ENCODE measurements at places on chromosomes 6 and 20. TPM values are rescaled to one million over a fixed set of nuclear protein-coding genes. Genes with fewer than 3 reads are reported as not detected.

Gene FILIP1
- 10.5 TPM for total RNA-seq

Gene SLC22A2
- not detected for total RNA-seq

Gene C6orf15
- total RNA-seq: not detected

Gene CCN5
- not detected for total RNA-seq

Gene TCEA2
- total RNA-seq: 27.8 TPM

Gene SOX18
- total RNA-seq: 27.3 TPM

Gene BMP7
- not detected for total RNA-seq

Gene CAGE1
- total RNA-seq: 0.04 TPM

Gene DEFB132
- not detected for total RNA-seq

Gene KPNA5
- 12.2 TPM for total RNA-seq

Gene RBPJL
- total RNA-seq: not detected

Gene MEP1A
- total RNA-seq: not detected

Gene PPP1R3D
- total RNA-seq: 7.6 TPM

Gene KHDRBS2
- total RNA-seq: not detected

Gene CST2
- not detected for total RNA-seq

Gene SLCO4A1
- total RNA-seq: 10.4 TPM

Gene SMOC2
- total RNA-seq: not detected

Gene SLC52A3
- total RNA-seq: not detected

Gene CALHM5
- 7.8 TPM for total RNA-seq

Gene LIME1
- 1.6 TPM for total RNA-seq

Gene OR2B6
- total RNA-seq: not detected

Gene FABP7
- total RNA-seq: not detected

Gene TSBP1
- not detected for total RNA-seq

Gene TP53TG5
- total RNA-seq: not detected

Gene ZSCAN12
- 3.6 TPM for total RNA-seq

Gene CTCFL
- total RNA-seq: not detected

Gene CTAGE9
- total RNA-seq: not detected

Gene MARCKS
- total RNA-seq: 171 TPM

Gene DUSP15
- total RNA-seq: not detected

Gene GGT7
- 2.3 TPM for total RNA-seq

Gene NCOA6
- 5.0 TPM for total RNA-seq

Gene TNNC2
- not detected for total RNA-seq

Gene WTAP
- 109 TPM for total RNA-seq

Gene MEI4
- not detected for total RNA-seq

Gene RSPO3
- 2.8 TPM for total RNA-seq

Gene TRIM15
- total RNA-seq: not detected

Gene PRDM1
- total RNA-seq: 1.5 TPM
